AG08395 (cell line): ENCODE measurements at places on chromosomes 4 and X.

GRCh38 chr4:5631352-5632065, 76.8 kb downstream of the EVC2 start:
- no peak for DNase-seq

DNA sequence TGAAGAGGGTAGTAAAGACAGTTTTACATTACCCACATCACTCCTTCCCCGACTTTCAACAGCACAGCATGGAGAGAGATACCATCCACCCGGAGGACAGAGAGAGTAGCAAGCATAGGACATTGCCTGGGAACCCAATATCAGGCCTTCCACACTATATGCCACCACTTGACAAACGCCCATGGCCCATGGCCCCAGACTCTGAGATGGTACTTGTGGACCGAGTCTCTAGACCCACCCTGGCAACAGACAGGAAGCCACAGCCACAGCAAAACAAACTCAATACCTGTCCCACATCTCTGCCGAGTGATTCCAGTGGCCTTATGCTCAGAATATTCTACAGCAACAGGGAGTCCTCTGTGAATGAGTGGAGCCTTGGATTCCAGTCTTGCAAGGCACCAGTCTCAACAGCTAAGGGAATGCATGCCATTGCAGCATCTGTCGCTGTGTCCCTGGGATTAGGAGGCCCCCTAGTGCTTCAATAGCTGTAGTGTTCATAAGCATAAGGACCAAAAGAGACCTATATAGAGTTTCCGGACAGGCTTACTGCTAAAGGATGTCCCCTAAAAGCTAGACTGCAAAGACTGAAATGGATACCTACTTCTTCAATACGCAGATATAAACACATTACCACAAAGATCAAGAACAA, 14.7 kb upstream of the CT55 start:
- DNase-seq: peak; percentile 57

GRCh38 chrX:40968180-40968579, 117.1 kb upstream of the USP9X start:
- DNase-seq: no peak

DNA sequence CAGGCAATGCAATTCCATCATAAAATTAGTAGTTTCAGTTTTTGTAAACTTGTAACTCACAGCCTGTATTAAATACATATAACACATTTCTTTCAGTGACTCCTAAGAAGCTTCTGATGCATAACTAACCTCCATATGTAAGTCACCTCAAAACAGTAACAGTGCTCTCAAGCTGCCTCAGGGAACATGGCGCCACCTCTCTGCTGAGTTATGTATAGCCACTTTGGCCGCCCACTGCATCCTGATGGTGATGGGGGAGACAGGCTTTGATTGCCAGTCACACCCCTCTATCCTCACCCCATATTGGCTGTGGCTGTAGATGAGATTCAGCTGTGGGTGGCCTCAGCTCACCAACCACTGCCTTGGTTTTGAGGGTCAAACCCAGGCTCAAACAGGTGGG, 54.3 kb downstream of the LRBA start:
- peak; percentile 25 for DNase-seq

DNA sequence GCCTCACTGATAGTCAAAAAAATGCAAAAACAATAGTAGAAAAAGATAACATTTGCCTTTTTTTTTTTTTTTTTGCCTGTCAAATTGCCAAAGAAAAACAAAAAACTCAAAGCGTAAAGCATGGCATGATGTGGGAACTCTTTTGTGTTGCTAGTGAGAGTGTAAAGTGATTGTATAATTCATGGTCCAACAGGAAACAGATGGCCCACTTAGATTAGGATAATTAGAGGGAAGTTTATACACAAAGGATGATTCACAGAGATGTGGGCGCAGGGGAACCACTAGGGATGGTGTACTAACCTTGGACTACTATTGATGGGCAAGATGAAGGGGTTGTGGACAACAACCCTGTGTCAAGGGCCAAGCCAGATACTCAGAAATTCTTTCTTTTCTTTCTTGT, 16.4 kb downstream of the MCUB start:
- DNase-seq: no peak

DNA sequence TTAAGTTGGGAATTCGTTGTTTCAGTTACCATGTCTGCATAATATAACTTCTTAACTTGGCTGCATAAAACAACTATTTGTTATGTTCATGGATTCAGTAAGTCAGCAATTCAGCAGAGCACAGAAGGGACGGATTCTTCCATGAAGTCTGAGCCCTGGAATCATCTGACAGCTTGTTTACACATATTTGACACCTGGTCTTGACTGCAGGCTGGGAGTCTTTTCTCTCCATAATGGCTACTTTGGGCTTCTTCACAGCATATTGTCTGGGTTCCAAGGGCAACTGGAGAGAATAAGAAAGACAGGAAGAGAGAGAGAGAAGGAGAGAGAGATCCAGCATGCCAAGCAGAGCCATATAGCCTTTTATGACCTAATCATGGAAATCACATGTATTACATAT, 23.1 kb downstream of the CENPC start:
- DNase-seq: no peak

- DNase-seq: no peak
These were observed 571.1 kb downstream of the PCDH7 start for GRCh38 chr4:31291238-31291637.

GRCh38 chr4:41339812-41340809, 83.4 kb downstream of the UCHL1 start:
- peak; percentile 64 for DNase-seq

- DNase-seq: no peak
These were observed 38.8 kb downstream of the ZBTB49 start for GRCh38 chr4:4328840-4329239.

- no peak for DNase-seq
These were observed 351.5 kb upstream of the MAD2L1 start for GRCh38 chr4:120418146-120418545.

GRCh38 chr4:10123227-10124101, 6.9 kb upstream of the WDR1 start:
- no peak for DNase-seq

- no peak for DNase-seq
These were observed 155.6 kb downstream of the CBR4 start for GRCh38 chr4:168854350-168854921.

DNA sequence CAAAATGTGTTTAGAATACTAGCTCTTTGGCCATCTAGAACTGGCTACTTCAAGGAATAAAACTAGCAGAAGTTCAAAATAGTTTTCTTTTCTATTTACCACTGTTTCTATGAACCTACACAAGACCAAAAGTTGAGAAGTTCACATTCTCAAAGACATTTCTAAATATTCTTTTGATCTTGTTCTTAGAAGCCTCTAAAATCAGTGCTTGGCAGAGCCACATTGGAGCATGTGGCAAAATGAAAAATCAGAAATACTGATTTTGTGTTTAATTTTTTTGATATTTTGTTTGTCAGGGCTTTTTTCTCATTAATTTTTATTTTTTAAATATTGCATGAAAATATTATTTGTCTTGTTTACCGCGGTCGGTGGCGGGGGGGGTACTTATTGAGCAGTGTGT, 853.8 kb upstream of the INTU start:
- no peak for DNase-seq

DNA sequence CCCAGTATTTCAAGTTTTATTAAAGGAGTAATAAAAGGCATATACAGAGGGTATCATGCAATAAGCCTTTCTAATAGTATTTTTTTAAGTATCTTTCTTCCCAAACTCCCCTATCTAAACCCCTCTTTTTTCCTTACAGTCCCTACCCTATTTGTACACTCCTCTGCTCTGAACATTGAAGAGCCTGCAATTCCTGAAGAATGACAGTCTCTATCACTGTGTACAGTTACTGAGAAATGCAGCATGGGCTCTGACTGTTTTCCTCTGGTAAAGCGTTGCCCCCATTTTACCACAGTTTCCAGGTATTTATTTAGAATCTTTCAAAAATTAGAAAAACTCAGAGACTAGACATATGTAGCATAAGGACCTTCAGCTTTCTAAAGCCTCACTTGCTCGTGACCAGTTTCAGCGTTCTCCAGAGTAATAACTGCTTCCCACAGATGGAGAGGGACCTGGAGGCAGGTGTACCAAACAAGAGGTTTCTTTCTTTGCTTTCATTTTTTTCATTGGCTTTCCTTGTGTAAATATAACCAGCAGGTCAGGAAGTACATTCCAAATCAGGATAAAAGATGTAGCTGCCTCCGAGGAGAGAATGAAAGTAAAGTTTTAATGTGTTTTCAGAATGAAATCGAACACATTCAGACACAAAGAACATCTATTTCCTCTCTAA, 230.8 kb downstream of the CFAP299 start:
- no peak for DNase-seq

DNA sequence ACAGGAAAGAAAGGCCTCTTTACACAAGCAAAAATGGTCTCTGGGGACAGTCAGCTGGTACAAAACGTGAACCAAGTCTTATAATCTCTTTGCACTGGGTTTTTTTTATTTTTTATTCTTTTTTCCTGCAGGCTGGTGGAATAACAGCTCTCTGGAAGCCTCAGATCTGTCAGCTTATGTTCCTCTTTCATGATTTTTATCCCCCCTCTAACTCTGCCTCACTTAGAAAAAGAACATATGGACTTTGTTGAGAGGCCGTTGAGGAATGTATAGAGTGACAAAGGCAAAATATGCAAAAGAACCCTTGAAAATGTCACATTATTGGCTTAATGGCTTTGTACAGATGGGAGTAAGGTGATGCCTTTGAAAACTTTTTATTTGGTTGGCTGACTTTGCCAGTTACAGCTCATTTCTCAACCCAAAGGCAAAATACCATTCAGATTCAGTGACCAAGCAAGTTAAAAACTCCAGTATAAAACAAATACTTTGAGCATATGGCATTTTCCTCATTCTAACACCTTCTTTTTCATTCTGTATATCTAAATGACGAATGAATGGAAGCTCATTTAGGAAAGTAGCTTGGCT, 111.1 kb downstream of the RNF150 start:
- no peak for DNase-seq

- peak; percentile 49 for DNase-seq
These were observed 64.0 kb downstream of the SMAD1 start for GRCh38 chr4:145545538-145546174.

DNA sequence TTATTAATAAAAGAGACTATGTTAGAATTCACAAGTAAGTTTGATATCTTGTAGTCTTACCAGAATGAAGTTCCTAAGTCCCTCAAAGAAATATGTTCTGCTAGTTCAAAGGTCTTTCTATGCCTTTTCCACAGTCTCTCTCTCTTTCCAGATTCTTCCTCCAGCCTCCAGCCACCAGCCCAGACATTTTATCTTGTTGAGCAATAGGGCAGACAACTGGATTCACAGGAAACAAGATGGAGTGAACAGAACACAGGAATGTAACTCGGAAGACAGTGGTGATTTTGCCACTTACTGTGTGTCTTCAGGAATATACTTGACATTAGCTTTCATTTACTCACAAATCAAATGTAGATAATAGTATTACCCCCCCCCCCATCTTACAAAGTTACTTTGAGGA, 17.1 kb upstream of the CPEB2 start:
- no peak for DNase-seq

- DNase-seq: no peak
These were observed 30.2 kb upstream of the CYP4V2 start for GRCh38 chr4:186161138-186161537.

DNA sequence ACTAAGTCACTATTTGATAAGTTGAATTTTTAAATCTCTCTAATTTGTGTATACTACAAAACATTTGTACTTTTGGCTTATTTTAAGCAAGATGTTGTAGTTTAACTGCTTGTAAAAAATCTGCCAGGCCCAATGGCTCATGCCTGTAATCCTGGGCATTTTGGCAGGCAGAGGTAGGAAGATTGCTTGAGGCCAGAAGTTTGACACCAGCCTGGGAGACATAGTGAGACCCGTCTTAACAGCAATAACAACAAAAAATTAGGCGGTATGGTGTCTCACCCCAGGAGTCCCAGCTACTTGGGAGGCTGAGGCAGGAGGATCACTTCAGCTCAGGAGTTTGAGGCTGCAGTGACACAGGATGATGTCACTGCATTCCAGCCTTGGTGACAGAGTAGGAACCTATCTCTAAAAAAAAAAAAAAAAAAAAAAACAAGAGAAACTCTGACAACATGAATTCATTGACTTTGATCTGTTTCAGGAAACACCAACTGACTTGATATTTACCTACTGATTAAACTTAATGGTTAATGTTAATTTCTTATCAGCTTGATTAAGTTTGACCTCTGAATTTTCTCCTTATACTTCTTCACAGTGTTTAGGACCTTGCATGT, 8.9 kb downstream of the FHIP1A start:
- no peak for DNase-seq

GRCh38 chr4:185437809-185438208, 12.0 kb upstream of the UFSP2 start:
- DNase-seq: no peak
